ENCODE measurements at places on chromosomes 1 and 21. TPM values are rescaled to one million over a fixed set of nuclear protein-coding genes. Genes with fewer than 3 reads are reported as not detected.

GRCh38 chr1:150281758-150282557 is at the start of gene CIART:
TSS of gene CIART (plus strand) at chr1:150282554. CDS start at chr1:150283268, 714 bp downstream.
- DNase-seq: peak; percentile 96

DNA sequence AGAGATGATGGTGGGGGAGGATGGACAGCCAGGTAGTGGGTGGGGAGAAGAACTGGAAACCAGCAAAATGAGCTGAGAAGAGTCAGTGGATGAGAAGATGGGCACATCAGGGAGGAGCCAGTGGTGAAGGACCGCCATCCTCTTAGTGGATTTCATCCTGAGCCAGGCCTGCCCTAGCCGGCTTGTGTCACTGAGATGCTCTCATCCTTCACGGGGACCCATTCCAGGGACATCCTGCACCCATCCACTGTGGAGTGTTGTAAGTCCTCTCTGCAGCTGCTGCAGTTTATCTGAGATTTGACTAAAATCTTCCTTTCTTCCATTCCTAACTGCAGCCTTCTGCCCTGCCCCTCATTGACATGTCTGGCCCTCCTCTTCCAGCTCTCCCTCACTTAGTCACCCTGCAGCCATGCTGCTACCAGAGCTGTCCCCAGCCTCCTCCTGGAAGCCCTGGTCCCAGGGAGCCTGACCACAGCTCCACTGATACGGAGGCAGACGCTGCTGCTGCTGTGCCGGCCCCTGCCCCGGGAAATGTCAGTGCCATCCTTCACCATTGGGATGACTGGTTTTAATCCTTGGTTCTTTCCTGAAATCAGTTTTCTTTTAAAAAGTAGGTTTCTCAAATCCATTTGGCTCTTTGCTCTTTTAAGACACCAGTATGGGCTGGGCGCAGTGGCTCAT is 33.2 kb downstream of the STUM start:
- no peak for DNase-seq

GRCh38 chr1:177732178-177732577 is 237.7 kb downstream of the SEC16B start:
- no peak for DNase-seq

DNA sequence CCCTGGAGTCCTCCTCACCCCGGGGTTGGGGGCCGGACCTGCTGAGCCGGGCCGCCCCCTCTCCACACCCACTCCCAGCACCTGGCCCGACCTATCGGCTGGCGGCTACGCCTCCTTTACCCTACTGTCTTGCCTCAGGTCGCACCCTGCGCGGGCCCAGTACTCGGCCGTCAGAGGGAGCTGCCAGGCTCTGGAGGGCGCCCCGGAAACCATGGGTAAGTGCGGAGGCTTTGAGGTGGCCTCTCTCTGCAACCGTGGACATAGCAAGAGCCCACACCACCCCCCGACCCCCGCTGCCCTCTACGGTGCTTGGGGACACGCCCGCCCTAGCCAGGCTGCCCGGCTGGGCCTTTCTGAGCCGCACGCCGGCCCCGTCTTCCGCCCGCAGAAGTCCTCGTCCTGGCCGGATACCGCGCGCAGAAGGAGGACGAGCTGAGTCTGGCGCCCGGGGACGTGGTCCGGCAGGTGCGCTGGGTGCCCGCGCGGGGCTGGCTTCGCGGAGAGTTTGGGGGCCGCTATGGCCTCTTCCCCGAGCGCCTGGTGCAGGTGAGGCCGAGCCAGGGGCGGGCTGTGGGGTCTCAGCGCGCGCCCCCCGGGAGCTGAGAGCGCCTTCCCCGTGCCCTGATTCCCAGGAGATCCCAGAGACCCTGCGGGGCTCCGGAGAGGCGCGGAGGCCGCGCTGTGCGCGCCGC is at the start of gene SH3D21:
Gene SH3D21 (plus strand): TSS at position 159 of the 692 bp plus-strand sequence. CDS start 53 bp downstream, at position 212.
- no peak for DNase-seq

GRCh38 chr1:214550857-214551435 is 456 bp downstream of the PTPN14 start:
- DNase-seq: no peak

INPP5B gene
- polyA plus RNA-seq: 19.2 TPM

RGS7 gene
- polyA plus RNA-seq: 5.5 TPM

GRCh38 chr1:1169429-1170214 is 4.1 kb upstream of the TTLL10 start:
- no peak for DNase-seq

DNA sequence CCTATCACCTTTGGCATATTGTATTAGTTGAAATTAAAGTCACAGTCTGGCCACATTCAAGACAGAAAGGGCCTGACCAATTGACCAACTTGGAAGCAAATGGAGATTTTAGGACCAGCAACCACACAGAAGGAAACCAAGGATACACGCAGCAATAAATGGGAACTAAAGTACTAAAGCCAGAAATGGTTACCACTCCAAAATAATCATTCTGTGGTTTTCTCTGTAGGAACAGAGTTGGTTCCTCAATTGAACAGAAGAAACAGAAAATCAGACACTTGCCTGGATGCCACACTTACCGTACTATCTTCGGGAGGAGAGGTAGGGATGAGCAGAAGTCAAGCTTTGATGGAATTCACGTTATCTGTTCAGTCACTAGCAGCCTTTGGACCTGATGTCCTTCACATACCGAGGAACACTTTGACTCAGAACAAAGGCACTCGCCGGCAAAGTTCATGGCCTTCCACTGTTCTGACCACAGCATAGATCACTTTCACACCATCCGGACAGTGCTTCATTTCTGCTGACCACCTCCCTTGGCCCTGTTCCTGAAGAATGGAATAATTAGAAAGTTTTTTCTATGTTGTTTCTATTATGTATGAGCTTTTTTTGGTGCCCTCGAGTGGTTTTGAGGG is 96.9 kb downstream of the LPAR3 start:
- DNase-seq: no peak

DNA sequence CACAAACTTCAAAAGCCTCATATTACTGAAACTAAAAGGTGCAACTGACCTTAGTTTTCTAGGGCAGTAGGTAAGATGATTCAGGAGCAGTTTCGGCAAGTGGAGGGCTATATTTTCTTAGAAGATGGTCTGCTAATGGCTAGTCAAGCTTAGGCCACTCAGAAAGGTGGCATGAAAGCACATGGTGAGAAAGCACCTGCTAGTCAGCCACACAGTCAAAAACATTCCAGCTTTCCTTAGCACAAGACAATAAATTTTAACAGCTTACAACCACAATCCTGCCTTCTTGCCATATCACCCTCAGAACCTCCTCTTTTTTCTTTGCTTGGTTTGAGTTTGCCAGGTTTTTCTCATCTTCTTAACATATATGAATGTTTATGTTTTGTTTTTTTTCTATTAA is 81.1 kb upstream of the SLFNL1 start:
- DNase-seq: no peak

GRCh38 chr21:27192281-27192949 is 225.5 kb upstream of the ADAMTS5 start:
- DNase-seq: no peak

ESRRG gene
- 43.1 TPM for polyA plus RNA-seq

DNA sequence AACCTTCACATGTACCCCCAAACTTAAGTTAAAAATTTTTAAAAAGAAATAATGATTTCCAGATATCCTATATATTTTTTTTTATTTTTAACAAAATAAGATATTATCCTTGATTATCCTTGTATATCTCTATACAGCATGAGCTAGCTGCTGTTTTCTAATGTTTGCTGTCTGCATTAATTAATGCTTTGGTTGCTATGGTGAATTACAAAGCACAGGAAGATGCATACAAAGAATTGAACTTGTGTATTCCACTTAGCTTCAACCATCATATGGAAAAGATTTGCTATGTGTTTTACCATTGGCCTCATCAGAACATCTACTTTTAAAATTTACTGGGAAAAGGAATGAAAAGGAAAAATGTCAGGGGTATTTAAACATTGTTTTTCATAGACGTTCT is 35.4 kb downstream of the VPS45 start:
- DNase-seq: no peak

PDE9A gene
- 41.0 TPM for polyA plus RNA-seq

- DNase-seq: no peak
Observed at GRCh38 chr1:39681294-39681693, 9.4 kb upstream of the NT5C1A start.

GRCh38 chr1:208347191-208347590 is 103.0 kb upstream of the PLXNA2 start:
- no peak for DNase-seq

MMEL1 gene
- 0.10 TPM for polyA plus RNA-seq

DNA sequence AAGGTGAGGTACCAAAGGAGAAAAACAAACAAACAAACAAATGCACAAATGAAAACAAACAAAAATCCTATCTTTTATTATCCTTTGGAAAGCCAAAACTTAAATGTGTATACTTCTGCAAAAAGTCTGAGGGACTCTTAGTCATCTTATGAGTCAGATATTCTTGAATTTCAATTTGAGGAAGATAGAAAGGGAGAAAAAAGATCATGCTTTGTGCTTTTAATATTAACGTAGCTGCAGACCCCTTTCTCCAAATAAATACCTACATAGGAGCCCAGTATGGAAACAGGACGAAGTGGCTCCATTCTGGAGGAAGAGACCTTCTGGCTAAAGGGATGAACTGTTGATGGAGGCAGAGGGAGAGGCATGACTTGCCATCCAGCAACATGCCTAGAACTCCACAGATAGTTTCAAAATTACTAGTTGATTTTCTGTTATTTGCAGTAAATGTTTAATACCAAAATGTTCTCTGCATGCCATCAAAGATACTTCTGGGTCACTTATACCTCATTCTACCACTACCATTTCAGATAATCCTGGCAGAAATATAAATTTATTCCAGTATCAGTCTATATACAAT is 25.4 kb downstream of the NUP210L start:
- no peak for DNase-seq

GRCh38 chr1:112935461-112936111 is 20.4 kb downstream of the SLC16A1 start:
- no peak for DNase-seq

DNA sequence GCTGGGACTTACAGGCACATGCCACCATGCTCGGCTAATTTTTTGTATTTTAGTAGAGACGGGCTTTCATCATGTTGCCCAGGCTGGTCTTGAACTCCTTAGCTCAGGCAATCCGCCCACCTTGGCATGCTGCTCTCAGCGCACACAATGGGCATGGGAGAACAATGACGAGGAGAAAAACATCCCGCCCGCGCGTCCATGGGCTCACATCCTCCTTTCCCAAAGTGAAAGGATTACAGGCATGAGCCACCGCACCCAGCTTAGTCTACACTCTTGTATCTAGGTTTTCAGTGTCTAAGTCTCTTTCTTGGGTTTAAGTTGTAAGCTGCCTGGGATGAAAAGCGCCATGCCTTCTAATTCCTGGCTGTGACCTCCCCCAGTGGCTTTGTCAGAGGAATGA is 37.9 kb downstream of the CDK18 start:
- no peak for DNase-seq

All from left renal pelvis (tissue), 4 donors.